Neuronal stem cell (in vitro differentiated cells): ENCODE measurements at places on chromosomes 11 and 22.
A peak's percentile ranks its signal among the peaks of the same experiment; 100 is the strongest.

DNA sequence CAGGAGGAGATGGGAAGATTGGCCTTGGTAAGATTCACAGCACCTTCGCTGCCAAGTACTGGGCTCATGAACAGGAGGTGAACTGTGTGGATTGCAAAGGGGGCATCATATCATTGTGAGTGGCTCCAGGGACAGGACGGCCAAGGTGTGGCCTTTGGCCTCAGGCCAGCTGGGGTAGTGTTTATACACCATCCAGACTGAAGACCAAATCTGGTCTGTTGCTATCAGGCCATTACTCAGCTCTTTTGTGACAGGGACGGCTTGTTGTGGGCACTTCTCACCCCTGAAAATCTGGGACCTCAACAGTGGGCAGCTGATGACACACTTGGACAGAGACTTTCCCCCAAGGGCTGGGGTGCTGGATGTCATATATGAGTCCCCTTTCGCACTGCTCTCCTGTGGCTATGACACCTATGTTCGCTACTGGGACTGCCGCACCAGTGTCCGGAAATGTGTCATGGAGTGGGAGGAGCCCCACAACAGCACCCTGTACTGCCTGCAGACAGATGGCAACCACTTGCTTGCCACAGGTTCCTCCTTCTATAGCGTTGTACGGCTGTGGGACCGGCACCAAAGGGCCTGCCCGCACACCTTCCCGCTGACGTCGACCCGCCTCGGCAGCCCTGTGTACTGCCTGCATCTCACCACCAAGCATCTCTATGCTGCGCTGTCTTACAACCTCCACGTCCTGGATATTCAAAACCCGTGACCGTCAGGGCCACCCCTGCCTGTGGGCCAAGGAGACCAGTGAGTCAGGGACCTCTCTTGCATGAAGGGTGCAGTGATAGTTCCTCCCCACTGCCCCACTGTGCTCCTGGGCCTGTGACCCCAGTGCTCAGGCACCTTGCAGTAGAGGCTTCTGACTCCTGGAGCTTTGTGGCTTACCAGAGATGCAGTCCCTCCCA, 83.6 kb downstream of the BCR start:
- DNase-seq = no peak

DNA sequence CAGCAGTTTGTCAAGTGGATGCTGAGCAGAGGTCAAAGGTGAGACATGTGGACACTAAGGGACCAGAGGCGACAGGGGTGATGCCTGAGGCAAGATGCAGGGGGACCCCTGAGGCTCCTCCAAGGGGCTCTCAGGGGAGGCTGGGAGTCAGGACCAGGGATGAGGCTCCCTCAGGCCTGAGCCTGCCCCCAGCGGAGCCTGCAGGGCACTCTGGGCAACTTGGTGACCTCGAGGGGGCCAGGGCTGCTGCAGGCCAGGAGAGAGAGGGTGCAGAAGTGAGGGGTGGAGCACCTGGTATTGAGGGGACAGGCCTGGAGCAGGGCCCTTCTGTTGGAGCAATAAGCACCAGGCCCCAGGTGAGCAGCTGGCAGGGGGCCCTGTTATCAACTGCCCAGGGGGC, 6.1 kb downstream of the EHBP1L1 start:
- DNase-seq = no peak

GRCh38 chr11:13745165-13745564, 76.7 kb downstream of the FAR1 start:
- DNase-seq = no peak

DNA sequence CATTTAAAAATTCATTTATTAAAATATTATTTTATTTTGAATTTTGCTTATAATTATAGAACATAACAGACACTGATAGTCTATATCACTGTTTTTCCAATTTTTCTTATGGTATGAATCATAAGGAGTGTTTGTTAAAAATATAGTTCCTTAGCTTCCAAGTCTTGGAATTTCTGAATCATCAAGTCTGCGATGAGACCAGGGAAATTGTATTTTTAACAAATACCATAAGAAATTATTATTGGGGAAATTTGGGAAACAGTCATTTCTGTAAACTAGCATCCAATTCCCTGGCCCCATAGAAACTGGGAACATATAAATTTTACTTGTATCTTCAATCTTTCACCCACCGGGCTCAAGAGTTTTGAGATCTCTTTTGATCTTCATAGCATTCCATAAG, 38.0 kb upstream of the PICALM start:
- DNase-seq = no peak

- no peak for DNase-seq
Observed at GRCh38 chr11:134779179-134779578, 367.1 kb upstream of the B3GAT1 start.

DNA sequence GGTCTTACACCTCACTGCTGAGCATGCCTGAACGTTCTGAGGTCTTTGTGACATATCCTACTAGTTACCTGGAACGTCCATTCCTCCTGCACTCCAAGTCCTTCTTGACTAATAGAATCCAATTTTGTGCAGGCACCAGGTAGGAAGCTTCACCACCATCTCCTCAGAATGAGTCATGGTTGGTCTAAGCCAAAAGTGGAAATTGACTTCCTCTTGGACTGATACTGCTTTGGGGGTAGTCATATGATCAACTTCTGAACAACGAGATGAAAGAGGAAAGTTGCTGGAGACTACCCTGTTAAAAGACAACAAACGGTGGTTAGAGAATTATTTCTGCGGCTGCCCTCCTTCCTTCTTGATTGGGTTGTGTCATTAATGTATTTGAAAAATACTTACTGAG, 374.2 kb upstream of the LARGE1 start:
- DNase-seq = no peak

DNA sequence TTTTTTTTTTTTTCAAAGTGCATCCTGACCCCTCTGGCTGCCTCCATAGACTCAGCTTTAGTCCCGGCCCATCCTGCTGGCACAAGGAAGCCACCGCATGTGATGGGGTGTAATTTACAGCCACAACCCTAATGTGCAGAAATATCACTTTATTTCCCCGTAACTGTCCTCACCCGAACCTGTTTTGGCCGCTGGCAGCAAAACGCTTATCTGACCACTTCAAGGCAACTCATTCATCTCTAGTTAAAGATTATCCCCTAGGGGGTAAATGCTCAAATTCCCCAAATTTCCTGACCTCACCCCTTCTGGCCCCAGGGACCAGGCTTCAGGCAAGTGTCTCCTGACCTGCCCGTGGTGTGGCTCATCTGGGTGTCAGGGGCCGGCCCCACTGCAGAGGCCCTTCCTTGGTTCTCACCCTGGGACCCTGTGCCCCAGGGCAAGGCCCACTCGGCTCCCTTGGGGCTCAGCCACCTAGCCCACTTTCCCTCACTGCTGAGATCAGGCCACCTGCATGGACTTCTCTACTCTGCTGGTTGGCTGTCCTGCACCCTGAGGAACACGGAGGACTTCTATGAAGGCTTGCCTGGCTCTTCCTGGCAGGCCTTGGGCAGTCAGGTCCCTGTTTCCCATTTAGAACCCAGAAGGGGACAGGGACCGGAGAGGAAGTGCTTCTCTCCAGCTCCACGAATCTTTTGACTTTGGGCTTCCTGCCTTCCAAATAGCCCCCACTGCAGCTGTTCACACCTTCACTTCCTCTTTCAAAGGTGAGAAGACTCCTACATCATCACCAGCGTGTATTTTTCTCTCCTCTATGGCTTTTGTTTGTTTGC, 53.3 kb downstream of the WNT11 start:
- DNase-seq = no peak

- no peak for DNase-seq
Observed at GRCh38 chr11:72584293-72584938, 89.8 kb downstream of the PDE2A start.

DNA sequence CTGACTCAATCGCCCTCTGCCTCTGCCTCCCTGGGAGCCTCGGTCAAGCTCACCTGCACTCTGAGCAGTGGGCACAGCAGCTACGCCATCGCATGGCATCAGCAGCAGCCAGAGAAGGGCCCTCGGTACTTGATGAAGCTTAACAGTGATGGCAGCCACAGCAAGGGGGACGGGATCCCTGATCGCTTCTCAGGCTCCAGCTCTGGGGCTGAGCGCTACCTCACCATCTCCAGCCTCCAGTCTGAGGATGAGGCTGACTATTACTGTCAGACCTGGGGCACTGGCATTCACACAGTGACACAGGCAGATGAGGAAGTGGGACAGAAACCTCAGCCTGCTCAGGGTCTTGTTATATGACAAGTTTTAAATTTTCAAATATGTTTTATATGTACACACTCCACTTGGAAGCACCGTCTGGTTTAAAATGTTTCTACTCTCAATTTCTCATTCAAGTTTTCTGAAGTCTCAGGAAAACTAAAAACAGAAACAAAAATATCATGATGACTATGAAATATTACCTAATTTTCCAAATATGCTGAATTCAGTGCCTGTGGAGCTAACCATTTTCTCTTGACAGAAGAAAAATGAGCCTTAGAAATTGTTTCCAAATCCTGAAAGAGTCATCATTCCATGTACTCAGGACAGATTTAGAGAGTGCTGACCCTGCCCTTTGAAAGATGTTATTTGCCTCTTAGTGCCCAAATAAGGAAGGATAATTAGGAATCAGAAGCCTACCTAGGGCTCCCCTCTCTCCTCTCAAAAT, 48.8 kb upstream of the TOP3B start:
- DNase-seq = no peak

GRCh38 chr11:122755941-122756340, 82.4 kb upstream of the CRTAM start:
- DNase-seq = no peak

- DNase-seq = no peak
Observed at GRCh38 chr11:20364341-20364792, 853 bp downstream of the HTATIP2 start.

DNA sequence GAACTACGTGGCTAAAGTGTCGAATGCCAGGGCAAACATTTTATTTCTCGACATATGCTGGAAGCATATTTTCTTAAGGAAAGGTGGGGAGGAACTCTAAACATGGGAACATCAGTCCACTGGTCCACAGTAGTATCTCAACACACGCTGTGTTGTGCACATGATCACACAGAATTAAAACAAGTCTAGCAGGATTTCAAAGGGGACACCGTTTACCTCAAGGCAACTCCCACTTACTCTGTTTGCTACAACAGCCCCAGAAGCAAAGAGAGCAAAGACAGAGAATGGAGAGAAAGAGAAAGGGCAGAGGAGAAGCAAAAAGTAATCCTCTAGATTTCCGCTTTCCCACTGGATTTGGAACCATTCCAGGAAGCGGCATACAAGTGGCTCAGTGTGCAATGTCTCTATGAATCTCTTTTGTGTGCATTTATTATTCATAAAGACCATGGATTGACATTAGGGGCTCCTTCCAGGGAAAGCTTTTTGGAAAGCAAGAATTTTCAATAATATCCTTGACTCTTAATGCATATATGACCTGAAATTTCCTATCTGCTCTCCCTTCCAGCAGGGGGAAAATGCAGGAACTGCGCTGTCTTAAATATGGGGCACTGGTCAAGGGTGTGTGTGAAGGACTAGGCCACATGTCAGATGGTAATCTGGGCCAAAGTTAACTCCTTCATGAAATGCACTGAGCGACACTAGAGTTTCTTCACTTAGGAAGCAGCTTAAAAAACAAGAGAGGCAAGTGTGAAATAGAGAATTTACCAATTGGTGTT, 34.8 kb upstream of the CCDC34 start:
- no peak for DNase-seq

DNA sequence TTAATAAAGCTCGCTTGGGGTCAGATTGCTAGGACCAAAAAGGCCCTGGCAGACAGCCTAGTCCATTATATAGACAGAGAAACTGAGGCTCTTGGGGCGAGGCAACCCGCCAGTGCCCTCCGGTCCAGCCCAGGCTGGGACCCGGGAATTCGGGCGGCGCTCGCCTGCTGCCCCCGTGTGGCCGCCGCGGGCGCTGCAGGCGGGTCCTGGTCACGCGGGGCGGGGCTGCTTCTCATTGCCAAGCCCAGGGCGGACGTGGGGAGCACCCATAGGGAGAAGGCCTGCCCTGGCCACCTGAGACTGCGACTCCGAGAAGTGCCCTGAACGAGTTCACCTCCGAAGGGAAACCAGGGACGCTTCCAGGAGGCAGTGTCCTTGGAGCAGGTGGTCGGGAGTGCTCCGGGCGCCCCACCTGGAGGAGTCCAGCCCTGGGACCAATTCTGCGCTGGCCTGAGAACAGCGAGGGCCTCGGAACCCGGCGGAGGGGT, 36.0 kb upstream of the CSNK1E start:
- peak; percentile 46 for DNase-seq

- DNase-seq = no peak
Observed at GRCh38 chr11:108945341-108945740, 280.5 kb downstream of the DDX10 start.

DNA sequence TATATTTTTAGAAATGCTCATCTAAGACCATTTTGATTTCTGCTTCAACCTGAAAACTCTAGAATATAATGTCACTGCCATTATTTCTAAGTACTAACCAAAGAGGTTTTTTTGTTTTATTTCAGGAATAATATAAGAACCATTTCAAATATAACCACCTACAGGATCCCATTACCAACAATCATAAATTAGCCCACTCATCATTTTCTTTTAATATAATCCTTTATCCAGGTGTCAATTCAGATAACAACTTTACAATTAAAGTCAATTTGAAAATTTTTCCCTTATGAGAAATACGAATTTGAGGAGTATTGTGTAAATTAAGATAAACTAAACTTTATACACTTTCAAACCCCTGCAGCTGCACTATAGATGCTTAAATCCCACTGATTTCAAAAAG, 1043.0 kb upstream of the CNTN5 start:
- no peak for DNase-seq

- no peak for DNase-seq
Observed at GRCh38 chr11:41579546-41579945, 120.1 kb upstream of the LRRC4C start.

DNA sequence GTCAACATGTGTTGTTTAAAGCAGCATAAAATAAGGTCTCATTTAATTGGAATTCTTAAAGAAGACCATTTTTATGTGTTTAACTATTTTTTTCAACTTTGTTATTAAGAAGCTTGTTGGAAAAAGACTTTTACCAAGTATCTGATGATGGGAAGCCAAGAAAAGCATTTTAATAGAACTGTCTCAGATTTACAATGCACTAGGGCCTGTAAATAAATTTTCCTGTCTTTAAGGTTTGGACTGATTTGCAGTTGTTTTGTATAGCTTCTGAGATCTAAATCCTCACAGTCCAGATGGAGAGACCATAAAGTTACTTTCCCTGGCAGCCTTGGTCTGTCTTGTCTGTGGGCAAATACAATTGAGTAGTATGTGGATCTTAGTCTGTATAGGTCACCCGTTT, 41.6 kb downstream of the EXT2 start:
- DNase-seq = no peak

DNA sequence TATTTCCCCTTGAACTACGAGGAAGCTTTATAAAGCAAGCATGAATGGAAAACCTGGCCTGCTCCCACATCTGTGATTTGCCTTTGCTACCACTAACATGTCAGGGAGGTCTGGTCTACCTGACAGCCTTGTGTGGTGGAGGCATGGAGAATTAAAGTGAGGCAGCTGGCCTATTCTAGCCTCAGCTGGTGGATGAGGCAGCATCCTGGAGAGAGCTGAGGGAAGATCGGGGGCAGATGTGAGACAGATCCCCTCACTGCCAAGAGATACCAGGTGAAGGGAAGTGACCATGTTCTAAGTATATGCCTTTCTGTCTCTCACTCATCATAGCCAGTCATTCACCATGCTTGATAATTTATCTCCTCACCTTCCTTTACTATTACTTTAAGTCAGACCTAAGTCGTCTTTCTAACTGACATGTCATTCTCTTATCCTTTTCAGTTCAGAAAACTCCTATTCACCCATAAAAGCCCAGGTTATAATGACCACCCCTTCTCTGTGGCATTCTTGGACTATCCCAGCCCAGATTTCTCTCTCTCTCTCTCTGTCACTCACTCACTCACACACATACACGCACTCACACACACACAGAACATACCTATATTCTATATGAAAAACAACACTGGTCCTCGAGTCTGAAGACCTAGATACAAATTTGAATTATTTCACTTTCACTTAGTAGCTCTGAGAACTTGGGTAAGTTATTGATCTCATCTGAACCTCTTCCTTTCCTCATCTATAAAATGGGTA, 90.7 kb downstream of the CSNK2A3 start:
- no peak for DNase-seq
